Lung (tissue), 17 donors: ENCODE measurements at places on chromosomes 16 and 17. TPM values are rescaled to one million over a fixed set of nuclear protein-coding genes. Genes with fewer than 3 reads are reported as not detected.

DNA sequence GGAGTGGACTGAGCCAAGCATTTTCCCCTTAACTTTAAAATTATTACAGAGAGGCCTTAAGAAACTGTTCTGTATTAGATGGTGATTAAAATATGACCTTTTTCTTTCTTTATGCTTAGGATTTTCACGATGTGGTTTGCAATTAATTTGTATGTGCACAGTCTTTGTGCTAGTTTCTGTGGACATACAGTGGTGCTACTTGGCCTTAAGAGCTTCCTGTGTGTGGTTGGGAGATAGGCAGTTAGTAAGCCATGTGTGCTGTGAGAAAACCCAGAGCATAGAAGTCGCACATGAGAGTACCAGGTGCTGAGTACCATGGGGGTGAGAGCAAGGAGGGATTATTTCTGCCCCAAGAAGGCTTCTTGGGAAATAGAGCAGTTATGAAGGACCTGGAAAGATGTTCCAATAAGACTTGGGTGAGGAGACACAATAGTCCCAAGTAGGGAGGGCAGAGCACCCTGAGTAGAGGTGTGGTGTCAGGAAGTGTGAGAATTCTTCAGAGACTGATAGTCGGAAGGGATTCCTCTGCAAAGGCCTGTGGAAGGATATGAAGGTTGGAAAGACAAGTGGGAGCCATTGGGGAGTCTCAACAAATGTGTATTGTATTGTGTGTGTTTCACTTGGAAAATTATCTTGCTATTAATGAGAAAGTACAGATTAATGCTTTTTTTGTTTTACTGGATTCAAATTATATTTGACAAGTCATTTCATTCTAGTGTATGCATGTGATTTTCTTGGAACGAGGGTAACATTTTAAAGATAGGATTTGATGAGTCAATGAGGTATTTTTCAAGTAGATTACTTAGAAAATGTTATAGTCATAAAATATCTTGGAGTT, 239.9 kb downstream of the PRKCA start:
- DNase-seq, result no peak

- peak; percentile 32 for DNase-seq
These were observed 5.8 kb downstream of the PLD6 start for GRCh38 chr17:17200311-17200710.

DNA sequence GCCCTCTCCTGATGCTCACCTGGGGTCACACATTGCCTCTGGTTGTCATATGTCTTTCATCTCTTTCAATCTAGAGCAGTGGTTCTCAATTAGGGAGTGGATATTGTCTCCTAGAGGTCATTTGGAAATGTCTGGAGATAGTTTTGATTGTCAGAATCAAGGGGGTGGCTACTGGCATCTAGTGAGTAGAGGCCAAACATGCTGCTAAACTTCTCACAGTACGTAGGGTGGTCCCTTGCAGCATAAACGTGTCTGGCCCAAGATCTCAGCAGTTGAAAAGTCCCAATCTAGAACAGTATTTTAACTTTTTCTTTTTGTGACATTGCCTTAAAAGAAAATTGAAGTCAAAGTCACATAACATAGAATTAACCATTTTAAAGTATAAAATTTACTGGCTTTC, 30.5 kb upstream of the SLC5A10 start:
- no peak for DNase-seq

ANKRD40CL gene
- total RNA-seq, result not detected

SNX11 gene
- total RNA-seq, result 24.8 TPM
